ENCODE measurements at places on chromosomes 13 and 19.
A peak's percentile ranks its signal among the peaks of the same experiment; 100 is the strongest.

GRCh38 chr13:32845952-32846950 lies 170.0 kb upstream of the KL start:
- no peak for DNase-seq

GRCh38 chr13:110263404-110263803 lies 43.6 kb downstream of the COL4A1 start:
- DNase-seq, result no peak

GRCh38 chr13:45219938-45220375 lies 19.1 kb upstream of the KCTD4 start:
- DNase-seq, result peak; percentile 63

DNA sequence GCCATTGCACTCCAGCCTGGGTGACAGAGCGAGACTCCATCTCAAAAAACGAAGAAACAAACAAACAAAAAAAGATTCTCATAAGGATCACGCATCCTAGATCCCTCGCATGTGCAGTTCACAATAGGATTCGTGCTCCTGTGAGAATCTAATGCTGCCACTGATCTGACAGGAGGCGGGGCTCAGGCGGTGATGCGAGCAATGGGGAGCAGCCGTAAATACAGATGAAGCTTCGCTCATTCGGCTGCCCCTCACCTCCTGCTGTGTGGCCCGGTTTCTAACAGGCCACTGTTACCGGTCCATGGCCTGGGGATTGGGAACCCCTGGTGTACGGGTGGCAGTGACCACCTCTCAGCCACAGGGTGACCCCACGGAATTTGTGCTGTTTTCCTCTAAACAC lies 98.2 kb upstream of the MRI1 start:
- no peak for DNase-seq

GRCh38 chr19:49793561-49793840 lies 19.6 kb downstream of the FUZ start:
- peak; percentile 73 for DNase-seq

- DNase-seq, result no peak
Observed at GRCh38 chr19:12872255-12872654, 9.0 kb downstream of the DNASE2 start.

DNA sequence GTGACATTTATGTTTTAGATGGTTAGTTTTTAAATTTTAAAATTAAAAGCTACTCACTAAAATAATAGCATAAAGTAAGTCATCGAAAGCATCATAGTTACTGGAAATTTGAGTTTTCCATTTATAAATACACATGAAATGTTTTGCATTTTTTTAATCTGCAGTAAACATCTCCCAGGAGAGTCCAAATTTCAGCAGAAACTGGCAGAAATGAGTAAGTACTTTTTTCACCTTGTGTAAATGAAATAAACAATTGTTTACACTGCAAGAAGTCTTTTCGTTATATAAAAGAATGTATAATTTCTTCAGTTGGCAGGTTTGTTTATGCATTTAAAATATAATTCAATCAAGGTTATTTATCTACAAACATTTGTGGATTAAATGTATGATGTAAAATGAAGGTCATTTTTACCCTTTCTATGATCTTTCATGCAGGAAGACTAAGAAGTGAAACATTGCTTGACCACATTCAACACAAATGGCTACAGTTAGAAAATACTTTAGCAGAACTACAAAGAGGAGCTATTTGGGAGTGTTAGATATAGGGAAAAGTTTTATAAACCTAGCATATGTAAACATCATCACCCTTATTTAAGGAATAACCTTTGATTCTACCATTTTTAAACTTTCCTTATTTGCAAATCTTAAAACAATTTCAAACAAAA lies 55.6 kb downstream of the RCBTB2 start:
- no peak for DNase-seq

DNA sequence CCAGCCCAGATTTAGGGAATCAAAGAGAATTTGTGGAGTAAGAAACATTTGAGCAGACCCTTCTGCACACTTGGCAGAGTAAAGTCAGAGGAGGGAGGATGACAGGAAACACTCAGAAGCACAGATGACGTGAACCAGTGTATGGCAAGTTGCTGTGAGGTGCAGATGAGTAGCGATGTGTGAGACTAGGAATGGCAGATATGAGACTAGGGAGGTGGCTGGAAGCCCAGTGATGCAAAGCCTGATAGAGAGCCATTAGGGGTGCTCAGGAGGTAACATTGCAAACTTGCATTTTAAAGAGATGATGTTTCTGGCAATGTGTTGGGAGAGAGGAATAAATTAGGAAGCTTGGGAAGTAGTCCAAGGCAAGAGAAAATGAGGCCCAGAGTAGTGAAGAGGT lies 44.0 kb downstream of the PCDH17 start:
- DNase-seq, result no peak

DNA sequence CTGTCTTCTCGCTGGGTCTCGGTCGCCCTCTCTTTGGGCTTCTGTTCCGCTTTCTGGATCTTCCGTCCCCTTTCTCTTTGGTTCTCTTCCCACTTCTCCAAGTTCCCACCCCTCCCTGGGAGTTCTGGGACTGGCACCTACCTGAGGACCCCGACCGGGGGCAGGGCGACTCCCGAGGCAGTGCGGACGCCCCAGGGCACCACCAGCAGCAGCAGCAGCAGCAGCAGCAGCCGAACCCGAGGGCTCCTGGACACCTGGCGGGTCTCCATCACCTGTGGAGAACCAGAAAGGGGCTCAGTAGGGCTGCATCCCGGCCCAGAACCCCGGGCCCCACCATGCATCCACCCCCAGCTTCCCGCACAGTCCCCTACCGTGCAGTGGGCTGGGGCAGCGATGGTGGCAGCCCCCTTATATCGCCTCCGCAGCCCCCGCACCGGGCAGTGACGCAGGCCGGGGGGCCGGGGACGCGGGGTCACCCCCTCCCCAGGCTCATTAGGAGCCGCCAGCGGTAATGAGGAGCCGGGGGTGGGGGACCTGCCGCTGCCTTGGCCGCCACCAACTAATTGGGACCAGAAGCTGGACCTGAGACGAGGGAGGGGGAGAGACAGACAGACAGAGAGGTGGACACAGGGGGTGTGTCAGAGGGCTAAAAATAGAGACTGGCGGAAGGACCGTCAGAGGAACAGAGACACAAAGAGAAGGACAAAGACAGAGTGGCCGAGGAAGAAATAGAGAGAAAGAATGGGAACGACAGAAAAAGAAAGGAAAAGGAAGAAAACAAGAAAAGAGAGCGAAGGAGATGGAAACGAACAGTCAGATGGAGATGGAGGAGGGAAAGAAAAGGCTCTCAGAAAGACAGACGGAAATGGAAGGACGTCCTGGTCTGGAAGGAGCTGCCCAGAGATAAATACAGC lies at the start of gene PTH2:
TSS of gene PTH2 (minus strand) at position 371 of the 914 bp plus-strand sequence. CDS start at position 269, 102 bp downstream.
- DNase-seq, result no peak

DNA sequence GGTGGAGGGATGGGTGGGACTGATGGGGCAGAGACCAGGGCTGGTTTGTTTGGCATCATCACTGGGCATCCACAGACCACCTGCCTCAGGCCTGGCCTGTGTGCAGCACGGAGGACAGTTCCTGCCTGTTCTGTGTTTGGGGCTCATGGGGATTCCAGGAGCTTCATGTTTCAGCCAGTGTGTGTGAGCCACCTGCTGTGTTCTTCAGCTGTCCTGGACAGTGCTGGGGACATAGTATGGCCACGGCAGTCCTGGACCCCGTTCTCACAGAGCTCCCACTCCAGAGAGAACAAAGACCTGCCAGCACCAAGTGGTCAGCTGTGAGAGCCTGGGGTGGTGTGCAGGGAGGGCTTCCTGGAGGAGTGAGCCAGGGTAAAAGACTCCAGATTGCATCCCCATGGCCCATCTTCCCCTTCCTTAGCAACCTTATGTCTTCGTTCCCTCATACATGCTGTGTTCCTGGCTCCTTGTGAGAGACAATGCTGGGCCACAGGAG lies 2.0 kb upstream of the CCDC97 start:
- no peak for DNase-seq

GRCh38 chr13:85728811-85729210 lies 70.4 kb downstream of the SLITRK6 start:
- no peak for DNase-seq

GRCh38 chr13:110390567-110390966 lies 83.5 kb downstream of the COL4A2 start:
- DNase-seq, result peak; percentile 80

GRCh38 chr13:49938314-49938713 lies 2.2 kb upstream of the SPRYD7 start:
- no peak for DNase-seq

DNA sequence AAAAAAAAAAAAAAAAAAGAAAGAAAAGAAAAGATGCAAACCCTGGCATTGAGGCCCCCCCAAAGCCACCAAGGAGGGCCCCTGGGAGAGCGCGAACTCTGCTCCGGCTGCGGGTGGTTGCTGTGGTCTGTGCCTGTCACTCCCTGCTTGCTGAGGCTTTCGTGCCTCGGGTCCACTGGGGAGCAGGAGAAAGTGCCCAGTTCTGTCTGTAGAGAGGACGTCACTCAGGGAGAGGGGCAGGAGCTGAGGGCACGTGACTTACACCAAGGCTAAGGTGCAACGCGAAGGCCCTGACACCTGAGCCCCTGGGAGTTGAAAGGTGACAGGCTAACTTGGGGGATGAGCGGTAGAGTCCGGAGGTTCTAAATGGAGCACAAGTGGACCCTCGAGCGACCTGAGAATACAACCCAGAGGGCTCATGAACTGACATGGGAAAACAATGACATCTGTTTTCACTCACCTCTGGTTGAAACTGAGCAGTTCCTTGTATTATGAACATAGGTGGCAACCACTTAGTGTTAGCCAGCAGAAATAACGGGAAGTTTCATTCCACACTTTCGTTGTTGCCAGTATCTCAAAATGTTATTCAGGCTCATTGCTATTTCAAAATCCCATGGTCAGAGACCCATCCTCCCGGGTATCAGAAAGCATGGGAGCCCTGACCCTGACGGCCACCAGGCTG lies 69.2 kb upstream of the TM9SF2 start:
- DNase-seq, result no peak

DNA sequence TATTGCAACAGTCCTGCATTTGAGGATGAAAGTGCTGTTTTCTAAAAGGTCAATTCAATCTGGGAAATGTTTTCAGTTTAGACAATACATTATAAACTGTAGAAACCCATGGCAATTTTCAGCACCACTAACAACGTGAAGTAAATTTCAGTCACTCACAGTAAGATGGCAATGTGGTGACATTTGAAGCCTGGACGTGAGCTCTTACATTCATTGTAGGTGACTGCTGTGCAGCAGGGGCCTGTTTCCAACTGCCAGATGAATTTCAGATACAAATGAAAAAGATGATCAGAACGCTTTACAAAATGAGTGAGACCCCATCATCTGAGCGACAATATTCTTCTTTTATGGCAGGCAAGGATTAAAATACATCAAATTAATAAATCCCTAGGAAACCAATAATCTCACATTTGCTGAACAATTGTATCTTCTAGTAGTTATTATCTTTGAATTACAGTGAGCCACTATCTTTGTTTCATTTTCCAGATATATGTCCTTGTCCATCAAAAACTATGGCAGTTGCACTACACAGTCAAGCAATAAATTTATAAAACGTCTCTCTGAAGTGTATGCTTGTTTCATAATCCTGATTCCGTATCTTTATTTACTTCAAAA lies 1816.8 kb downstream of the OLFM4 start:
- no peak for DNase-seq

DNA sequence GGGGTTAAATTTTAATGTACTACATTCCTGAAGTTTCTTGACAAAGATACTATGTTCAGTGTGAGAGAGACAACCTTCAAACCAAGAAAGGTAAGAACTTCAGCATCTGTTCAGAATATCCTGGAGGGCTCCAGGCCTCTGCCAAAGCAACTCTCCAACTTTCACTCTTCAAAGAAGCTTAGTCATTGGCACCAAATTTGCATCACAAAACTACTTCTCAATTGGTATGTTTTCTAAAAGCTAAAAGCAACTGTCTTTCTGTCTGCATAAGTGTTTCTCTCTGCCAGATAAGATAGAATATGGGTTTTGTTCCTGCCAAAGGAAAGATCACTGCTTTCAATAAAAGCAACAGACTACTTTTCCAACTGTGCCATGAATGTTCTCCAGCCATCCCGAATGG lies 187.4 kb downstream of the SUCLA2 start:
- DNase-seq, result no peak

GRCh38 chr19:15200553-15201364 lies at the start of gene NOTCH3:
TSS of gene NOTCH3 (minus strand) at chr19:15200995. CDS start at chr19:15200905, 90 bp downstream.
- DNase-seq, result peak; percentile 70

GRCh38 chr19:3821857-3822364 lies 35.7 kb upstream of the MATK start:
- DNase-seq, result peak; percentile 53
